ENCODE measurements at places on chromosomes 3 and 15. TPM values are rescaled to one million over a fixed set of nuclear protein-coding genes. Genes with fewer than 3 reads are reported as not detected.

MRPL46 gene
- 15.7 TPM for total RNA-seq

TM6SF1 gene
- total RNA-seq: 22.3 TPM

DNA sequence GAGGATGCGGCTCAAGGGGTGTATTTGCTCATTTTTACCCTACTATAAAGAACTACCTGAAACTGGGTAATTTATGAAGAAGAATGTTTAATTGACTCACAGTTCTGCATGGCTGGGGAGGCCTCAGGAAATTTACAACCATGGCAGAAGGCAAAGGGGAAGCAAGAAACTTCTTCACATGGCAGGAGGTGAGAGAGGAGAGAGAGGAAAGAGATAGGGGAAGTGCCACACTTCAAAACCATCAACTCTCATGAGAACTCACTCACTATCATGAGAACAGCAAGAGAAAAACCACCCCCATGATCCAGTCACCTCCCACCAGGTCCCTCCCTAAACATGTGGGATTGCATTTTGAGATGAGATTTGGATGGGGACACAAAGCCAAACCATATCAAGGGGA lies 192.7 kb downstream of the DIPK2A start:
- H3K4me1 ChIP-seq: peaks cover 32% of the 10 kb centered on the region
- H3K4me3 ChIP-seq: no peak overlapping the region
- H3K36me3 ChIP-seq: no peaks in the 10 kb centered on the region
- no peak for DNase-seq

- H3K36me3 ChIP-seq: peaks cover 3% of the 10 kb centered on the region
- H3K4me1 ChIP-seq: peaks cover 1% of the 10 kb centered on the region
- no peak overlapping the region for H3K4me3 ChIP-seq
- H3K27ac ChIP-seq: no peak overlapping the region
- no peak for DNase-seq
These were observed 20.2 kb downstream of the SEMA7A start for GRCh38 chr15:74413350-74414080.

- no peak overlapping the region for H3K4me3 ChIP-seq
- H3K4me1 ChIP-seq: no peaks in the 10 kb centered on the region
- no peak overlapping the region for H3K27ac ChIP-seq
- DNase-seq: no peak
- H3K27me3 ChIP-seq: peaks cover 31% of the 10 kb centered on the region
These were observed 25.1 kb upstream of the ZKSCAN7 start for GRCh38 chr3:44529927-44530326.

GRCh38 chr3:61682671-61683548 lies 121.5 kb downstream of the PTPRG start:
- peaks cover 2% of the 10 kb centered on the region for H3K36me3 ChIP-seq
- H3K4me3 ChIP-seq: no peak overlapping the region
- no peak overlapping the region for H3K27ac ChIP-seq
- no peaks in the 10 kb centered on the region for H3K27me3 ChIP-seq

- DNase-seq: peak; percentile 46
- no peaks in the 10 kb centered on the region for H3K36me3 ChIP-seq
- H3K27me3 ChIP-seq: peaks cover 6% of the 10 kb centered on the region
- no peak overlapping the region for H3K4me3 ChIP-seq
- H3K27ac ChIP-seq: no peak overlapping the region
These were observed 223.8 kb upstream of the LYSMD4 start for GRCh38 chr15:99956820-99957641.

- H3K4me1 ChIP-seq: no peaks in the 10 kb centered on the region
- no peak overlapping the region for H3K27ac ChIP-seq
- no peak for DNase-seq
- no peak overlapping the region for H3K4me3 ChIP-seq
- H3K27me3 ChIP-seq: peaks cover 39% of the 10 kb centered on the region
These were observed 371.6 kb upstream of the ZNF385D start for GRCh38 chr3:22122567-22122966.

- no peak overlapping the region for H3K27ac ChIP-seq
- H3K36me3 ChIP-seq: no peaks in the 10 kb centered on the region
- DNase-seq: no peak
- H3K4me1 ChIP-seq: no peaks in the 10 kb centered on the region
- H3K4me3 ChIP-seq: no peak overlapping the region
These were observed 625.8 kb downstream of the TAFA4 start for GRCh38 chr3:68306571-68306970.

DNA sequence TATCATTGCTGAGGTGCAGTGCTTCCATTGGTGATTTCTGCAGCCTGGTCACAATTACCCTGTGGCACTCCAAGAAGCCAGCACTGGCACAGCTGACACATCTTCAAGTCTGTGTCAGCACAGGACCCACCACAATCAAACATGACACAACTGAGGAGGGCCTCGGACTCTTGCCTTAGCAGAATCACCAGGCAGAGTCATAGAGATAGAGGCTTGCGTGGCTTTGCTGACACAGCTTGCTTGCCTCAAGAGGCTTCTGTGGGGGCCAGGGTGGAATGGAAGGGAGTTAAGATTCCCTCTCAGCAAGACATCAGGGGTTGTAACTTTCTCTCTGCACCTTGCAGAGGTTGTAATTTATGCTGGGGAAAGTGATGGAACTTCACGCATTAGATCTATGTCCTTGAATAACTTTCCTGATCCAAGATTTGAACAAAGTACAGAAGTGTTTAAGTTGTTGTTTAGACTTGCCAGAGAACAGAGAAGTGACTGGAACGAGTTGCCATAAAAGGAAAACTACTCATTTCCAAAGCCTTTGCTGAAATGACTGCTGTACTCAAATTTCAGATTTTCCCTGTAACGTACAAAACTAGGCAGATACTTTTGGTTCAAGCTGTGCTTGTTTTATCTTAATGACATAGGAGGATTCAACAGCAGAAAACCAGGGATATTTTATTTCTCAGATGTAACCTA lies 170.7 kb downstream of the DIPK2A start:
- H3K4me3 ChIP-seq: peak overlapping the region; percentile 5
- peaks cover 16% of the 10 kb centered on the region for H3K4me1 ChIP-seq
- H3K27ac ChIP-seq: peak overlapping the region; percentile 70
- no peak for DNase-seq
- no peaks in the 10 kb centered on the region for H3K36me3 ChIP-seq
- no peaks in the 10 kb centered on the region for H3K27me3 ChIP-seq

All from chondrocyte (in vitro differentiated cells).